Fibroblast of lung (primary cell): ENCODE measurements at places on chromosomes 3 and 15. TPM values are rescaled to one million over a fixed set of nuclear protein-coding genes. Genes with fewer than 3 reads are reported as not detected.
A peak's percentile ranks its signal among the peaks of the same experiment; 100 is the strongest.

DNA sequence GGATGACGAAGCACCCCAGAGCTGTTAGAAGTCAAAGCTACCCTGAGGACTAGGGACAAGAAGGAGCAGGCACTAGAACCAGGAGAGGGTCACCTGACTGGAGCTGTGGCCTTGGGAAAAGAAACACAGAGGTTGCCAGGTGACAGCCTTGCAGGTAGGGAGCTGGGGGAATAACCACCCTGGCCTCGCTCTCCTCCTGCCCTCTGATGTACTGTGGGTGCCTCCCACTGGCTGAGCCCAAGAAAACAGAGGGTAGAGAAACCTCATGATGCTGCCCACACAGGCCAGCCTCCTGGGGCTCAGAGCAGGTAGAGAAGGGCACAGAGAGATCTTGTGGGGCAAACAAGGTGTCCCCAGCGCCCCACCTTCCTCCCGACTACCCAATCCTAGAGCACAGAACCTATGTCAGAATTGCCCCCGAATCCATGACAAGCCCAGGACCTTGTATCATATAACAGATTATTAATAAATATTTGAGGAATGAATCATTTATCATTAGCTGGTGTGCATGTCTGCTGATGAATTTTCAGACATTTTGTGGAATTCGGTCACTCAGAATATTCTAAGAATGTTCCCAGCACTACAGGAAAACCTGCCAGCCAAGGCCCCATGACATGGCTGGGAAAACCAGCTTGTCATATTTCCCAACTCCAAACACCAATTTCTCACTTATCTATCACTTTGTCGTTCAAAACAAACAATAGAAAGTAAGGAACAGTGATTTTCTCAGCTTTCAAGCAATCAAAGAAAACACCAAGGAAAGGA is 59.8 kb upstream of the MEX3B start:
- peak overlapping the region; percentile 16 for H3K27ac ChIP-seq
- DNase-seq: peak; percentile 57
- no peaks in the 10 kb centered on the region for H3K36me3 ChIP-seq
- H3K4me1 ChIP-seq: peaks cover 5% of the 10 kb centered on the region
- H3K27me3 ChIP-seq: no peaks in the 10 kb centered on the region

GRCh38 chr3:73212683-73213082 is 151.2 kb downstream of the EBLN2 start:
- H3K27me3 ChIP-seq: no peaks in the 10 kb centered on the region
- no peak overlapping the region for H3K27ac ChIP-seq
- H3K4me3 ChIP-seq: no peak overlapping the region
- no peak for DNase-seq
- no peaks in the 10 kb centered on the region for H3K4me1 ChIP-seq

DNA sequence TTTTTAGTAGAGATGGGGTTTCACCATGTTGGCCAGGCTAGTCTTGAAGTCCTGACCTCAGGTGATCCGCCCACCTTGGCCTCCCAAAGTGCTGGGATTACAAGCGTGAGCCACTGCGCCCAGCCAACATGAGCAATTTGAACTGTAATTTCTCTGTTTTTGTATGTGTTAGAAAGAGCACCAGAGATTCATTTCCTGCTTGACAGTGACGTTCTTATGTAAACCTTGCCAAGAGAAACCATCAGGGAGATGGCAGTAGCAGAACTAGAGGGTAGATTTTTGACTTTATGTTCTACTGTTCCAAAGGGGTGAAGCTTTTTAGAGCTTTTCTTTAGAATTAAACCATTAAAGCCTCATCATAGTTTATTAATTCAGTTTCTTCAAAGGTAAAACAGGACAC is 148.1 kb upstream of the UMPS start:
- DNase-seq: no peak
- H3K36me3 ChIP-seq: no peaks in the 10 kb centered on the region

DNA sequence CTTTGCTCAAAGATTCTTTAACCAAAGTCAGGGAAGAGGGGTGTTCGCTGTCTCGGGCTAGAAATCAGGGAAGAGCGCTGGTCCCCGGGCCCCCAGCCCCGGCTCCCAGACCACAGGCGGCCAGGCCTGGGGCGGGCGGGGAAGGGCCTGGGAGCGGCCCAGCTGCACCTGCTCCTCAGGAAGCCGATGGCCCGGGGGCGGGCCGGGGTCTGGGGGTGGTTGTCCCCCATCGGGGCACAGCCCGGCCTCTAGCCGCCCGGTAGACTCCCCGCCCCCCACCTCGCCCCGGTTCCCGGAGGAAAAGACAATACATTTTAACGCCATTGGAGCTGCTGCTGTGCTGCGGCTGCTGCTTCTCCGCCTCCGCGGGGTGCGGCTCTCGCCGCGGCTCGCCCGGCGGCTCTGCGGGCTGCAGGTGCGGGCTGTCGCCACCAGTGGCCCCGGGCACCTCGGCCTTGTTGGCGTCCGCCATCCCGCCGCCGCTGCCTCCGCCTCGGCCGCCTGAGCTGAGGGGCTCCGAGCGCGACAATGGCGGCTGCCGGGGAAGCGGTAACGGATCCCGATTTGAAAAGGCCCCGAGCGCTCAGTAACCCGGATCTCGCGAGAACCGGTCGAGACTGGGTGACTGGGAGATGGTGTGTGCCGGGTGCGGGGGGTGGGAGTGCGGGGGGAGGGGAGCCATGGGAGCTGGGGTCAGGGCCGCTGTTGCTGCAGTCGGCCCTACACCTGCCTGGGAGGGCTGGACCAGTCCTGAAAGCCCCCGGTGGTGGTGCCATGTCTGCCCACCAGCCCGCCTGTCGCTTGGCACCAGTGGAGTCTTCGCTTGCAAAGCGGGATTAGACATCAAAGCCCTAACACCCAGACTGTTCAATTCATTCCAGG is at the start of gene MYEF2:
Gene MYEF2, minus strand, starts transcription at position 530 of the 882 bp plus-strand sequence. Its CDS starts 58 bp downstream, at position 472.
- H3K27me3 ChIP-seq: no peaks in the 10 kb centered on the region
- peak; percentile 66 for DNase-seq

DNA sequence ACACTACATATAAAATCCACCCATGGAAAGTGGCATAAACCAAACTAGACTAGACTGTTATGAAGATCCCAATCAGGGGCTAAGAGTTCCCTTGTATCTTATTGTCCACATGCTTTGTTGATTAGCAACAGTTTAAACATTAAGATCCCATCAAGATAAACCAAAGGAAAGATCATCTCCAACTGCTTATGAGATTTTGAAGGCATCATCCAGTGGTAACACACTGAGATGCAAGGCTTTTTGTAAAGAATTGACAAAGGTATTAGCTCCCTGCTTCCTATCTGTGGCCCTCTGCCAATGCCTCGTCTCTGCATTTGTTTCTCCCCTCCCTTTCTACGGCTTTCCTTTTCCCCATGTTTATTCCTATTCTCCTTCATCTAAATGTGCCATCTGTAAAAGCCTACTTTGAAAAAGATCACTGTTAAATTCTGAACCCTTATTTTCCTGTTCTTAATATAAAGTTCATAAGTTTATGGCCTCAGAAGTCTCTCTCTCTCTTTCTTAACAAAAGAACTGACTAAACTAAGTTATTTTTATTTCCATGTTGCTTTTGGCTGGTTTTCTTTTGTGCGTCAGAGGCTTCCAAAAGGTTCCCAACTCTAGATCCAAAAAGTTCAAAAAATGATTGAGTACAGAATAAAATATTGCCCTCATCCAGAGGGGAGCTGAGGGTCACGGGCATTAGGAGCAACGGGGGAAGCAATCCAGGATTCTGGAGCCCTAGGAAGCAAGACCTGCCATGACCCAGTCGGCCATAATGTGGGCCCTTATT is 5.5 kb downstream of the PLD1 start:
- DNase-seq: peak; percentile 76
- no peaks in the 10 kb centered on the region for H3K36me3 ChIP-seq
- no peaks in the 10 kb centered on the region for H3K27me3 ChIP-seq
- peaks cover 17% of the 10 kb centered on the region for H3K4me1 ChIP-seq
- no peak overlapping the region for H3K4me3 ChIP-seq
- peak overlapping the region; percentile 70 for H3K27ac ChIP-seq

GRCh38 chr3:168973206-168973605 is 690.3 kb downstream of the MECOM start:
- peak; percentile 38 for DNase-seq
- H3K36me3 ChIP-seq: no peaks in the 10 kb centered on the region
- no peak overlapping the region for H3K4me3 ChIP-seq
- H3K27me3 ChIP-seq: no peaks in the 10 kb centered on the region

DNA sequence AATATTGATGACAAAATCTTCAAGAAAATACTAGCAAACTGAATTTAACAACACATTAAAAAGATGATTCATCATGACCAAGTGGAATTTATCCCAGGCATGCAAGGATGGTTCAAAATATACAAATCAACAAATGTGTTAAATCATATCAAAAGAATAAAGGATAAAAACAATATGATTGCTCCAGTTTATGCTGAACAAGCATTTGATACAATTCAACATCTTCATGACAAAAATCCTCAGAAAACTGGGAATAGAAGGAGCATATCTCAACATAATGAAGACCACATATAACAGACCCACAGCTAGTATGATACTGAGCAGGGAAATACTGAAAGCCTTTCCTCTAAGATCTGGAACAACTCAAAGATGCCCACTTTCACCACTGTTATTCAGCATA is 352.3 kb downstream of the PYDC2 start:
- H3K36me3 ChIP-seq: no peaks in the 10 kb centered on the region
- no peak for DNase-seq
- no peaks in the 10 kb centered on the region for H3K4me1 ChIP-seq
- H3K27me3 ChIP-seq: no peaks in the 10 kb centered on the region

DNA sequence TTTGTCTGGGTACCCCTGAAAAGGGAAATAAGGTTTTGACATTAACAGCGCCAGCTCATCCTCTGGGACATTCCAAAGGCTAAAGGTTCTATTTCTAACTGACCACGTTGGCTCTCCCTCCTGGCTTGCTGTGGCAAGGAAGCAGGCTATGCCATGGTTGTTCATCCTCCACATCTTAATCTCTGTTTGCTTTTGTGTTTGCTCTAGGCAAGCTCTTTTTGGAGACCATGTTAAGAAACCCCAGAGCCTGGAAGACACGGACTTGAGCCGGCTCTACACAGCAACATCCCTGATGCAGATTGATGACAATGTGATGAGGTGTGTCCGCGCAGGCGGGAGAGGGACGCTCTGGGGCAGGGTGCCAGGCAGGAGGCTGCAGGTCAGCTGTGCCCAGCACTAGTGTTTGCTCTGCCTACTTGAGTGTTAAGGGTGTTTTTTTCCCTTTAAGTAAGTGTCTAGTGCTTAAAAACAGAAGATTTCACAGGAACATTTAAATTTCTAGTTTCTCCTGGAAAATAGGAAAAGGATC is 33.3 kb downstream of the RLBP1 start:
- H3K36me3 ChIP-seq: peaks cover 11% of the 10 kb centered on the region
- H3K27ac ChIP-seq: no peak overlapping the region

DNA sequence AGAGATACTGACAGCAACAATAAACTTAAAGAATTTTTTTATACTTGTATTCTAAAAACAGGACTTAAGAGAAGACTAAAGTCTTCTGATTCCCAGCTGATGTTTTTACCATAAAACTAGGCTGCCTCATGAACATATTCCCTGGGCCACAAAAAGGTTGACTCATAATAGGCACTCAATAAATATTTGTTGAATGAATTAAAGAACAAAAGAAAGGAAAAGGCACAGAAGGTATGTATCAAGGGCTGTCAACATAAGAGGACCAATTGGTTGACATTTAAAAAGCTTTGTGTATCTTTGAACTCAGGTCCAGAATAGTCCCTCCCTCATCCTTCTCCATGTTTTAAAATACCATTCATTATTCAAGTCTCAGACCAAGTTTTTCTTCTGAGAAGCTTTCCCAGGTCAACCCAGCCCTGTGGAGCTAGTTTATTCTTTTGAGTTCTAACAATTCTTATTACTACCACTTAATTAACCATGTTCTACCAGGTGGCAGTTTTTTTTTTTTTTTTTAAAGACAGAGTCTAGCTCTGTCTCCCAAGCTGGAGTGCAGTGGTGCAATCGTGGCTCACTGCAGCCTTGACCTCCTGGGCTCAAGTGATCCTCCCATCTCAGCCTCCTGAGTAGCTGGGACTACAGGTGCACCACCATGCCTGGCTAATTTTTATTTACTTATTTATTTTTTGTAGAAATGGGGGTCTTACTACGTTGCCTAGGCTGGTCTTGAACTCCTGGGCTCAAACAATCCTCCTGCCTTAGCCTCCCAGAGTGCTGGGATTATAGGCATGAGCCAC is 17.5 kb upstream of the ARHGEF3 start:
- H3K36me3 ChIP-seq: no peaks in the 10 kb centered on the region
- no peak overlapping the region for H3K27ac ChIP-seq
- H3K4me1 ChIP-seq: no peaks in the 10 kb centered on the region
- peaks cover 8% of the 10 kb centered on the region for H3K27me3 ChIP-seq

DNA sequence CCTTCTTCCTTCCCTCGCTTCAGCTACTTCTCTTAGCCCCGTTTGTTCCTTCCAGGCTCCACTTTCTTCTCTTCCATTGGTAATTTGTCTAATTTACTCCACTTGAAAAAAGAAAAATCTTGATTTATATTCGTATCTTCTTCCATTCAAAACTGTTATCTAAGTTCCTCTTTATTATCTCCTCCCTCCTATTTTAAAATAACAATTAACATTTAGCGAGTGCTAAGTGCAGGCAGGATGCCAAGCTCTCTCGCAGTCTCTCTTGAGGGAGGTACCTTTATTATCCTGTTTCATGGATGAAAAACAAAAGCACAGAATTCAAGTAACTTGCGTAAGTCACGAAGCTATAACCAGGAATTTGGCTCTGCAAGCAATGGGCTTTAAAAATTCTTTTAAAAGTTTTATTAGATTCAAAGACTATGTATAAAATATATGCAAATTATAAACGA is 418.9 kb upstream of the NAALADL2 start:
- peaks cover 7% of the 10 kb centered on the region for H3K4me1 ChIP-seq
- H3K4me3 ChIP-seq: peak overlapping the region; percentile 70
- H3K36me3 ChIP-seq: no peaks in the 10 kb centered on the region
- no peaks in the 10 kb centered on the region for H3K27me3 ChIP-seq
- DNase-seq: peak; percentile 71

DNA sequence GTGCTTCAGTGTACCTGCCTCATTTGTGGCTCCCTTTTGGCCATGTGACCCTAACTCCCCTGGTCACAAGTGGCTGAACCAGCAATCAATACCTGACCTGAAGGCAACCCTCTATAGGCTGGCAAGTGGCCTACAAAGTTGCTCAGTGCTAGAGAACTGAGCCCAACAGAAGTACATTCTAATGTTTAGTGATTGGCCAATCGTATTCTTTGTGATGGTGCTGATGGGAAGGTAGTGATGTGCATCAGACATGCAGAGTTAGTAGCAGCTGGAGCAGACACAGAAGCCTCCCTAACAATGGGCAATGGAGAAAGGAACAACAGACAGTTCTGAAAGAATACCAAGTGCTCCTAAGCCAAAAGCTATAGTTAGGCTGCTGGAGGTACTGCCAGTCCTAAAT is 10.4 kb upstream of the ATOSA start:
- H3K4me1 ChIP-seq: no peaks in the 10 kb centered on the region
- H3K27ac ChIP-seq: no peak overlapping the region
- H3K27me3 ChIP-seq: peaks cover 5% of the 10 kb centered on the region

GRCh38 chr3:103389356-103389755 is 954.5 kb downstream of the ZPLD1 start:
- H3K36me3 ChIP-seq: no peaks in the 10 kb centered on the region
- no peaks in the 10 kb centered on the region for H3K27me3 ChIP-seq
- H3K27ac ChIP-seq: no peak overlapping the region
- DNase-seq: no peak
- H3K4me1 ChIP-seq: no peaks in the 10 kb centered on the region

Gene UBAP1L
- 0.99 and 1.0 TPM in 2 replicates for total RNA-seq

Gene RYR3
- total RNA-seq: 0.17 and 0.26 TPM in 2 replicates

Gene HIGD2B
- total RNA-seq: 0.26 TPM in 1 of 2 replicates, not detected in the other

Gene CCR2
- total RNA-seq: under 0.01 TPM in 1 of 2 replicates, not detected in the other

Gene KCNMB2
- total RNA-seq: 0.17 and 0.26 TPM in 2 replicates
